Activated effector memory CD4-positive, alpha-beta T cell treated with Interleukin-2 at 50 U/mL for 16 hours (primary cell): ENCODE measurements at places on chromosomes 11 and 22.

DNA sequence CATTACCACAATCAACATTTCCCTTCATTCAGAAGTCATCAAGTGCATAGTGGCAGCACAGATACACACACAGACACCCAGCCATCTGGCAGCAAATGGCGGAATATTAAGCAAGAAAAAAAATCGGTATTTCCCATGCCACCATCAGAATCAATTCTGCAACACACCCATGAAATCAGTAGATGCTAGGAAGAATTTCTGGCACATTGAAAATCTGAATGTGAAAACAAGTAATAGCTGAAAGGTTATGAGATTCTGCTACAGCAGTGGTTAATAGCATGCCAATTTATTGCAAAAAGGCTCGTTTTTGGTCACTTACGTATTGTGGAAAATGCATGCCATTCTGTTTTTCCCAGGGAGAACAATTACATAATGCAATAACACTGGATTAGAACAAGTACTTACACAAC lies 91.1 kb downstream of the PICALM start:
- DNase-seq: no peak

DNA sequence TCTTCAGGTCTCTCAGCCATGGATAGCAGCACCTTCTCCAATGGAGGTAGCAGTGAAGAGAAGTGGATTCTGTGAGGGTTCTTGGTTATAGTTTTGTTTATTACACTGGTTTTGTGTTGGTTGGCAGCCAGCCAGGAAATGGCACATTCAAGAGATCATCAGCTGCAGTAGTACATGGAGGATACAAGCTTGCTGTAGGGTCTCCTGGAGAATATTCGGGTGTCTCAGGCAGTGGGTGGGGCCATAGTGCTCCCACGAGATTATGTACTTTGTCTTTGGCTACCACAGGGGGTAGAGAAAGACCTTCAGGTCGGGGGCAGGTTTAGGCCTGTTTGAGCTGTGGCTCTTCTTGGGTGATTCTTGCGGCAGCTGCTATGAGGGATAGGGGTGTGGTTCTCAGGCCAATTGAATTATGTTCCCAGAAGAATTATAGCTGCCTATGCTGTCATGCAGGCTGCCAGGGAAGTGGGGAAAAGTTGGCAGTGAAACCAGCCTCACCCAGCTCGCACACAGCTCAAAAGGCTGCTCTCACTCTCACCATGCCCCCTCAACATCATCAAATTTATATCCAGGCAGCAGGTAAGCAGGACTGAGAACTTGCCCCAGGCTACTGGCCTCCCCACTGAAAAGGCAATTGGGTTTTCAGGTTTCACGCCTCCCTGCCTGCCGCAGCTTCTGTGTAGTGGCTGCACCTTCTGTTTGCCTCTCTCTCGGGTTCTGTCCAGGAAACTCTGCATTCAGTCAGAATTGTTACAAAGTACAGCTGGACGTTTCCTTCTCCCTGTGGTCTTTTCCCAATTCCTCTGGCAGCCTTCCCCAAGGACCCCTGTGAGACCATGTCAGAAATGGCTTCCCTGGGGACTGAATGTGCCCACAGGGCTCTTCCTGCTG lies 435.5 kb downstream of the LUZP2 start:
- no peak for DNase-seq

DNA sequence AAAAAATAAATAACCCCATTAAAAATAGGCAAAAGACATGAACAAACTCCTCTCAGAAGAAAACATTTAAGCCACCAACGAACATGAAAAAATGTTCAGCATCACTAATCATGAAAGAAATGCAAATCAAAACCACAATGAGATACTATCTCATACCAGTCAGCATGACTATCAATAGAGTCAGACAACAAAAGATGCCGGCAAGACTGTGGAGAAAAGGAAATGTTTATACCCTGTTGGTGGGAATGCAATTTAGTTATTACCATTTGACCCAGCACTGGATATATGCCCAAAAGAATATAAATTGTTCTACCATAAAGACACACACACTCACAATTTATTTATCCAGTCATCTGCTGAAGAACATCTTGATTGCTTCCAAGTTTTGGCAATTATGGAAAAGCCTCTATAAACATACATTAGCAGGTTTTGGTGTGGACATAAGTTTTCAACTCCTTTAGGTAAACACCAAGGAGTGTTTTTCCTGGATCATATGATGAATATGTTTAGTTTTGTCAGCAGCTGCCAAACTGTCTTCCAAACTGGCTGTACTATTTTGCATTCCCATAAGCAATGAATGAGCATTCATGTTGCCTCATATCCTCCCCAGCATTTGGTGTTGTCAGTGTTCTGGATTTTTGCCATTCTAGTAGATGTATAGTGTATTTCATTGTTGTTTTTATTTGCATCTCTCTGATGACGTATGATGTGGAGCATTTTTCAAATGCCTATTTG lies 28.0 kb downstream of the OR8D1 start:
- no peak for DNase-seq

DNA sequence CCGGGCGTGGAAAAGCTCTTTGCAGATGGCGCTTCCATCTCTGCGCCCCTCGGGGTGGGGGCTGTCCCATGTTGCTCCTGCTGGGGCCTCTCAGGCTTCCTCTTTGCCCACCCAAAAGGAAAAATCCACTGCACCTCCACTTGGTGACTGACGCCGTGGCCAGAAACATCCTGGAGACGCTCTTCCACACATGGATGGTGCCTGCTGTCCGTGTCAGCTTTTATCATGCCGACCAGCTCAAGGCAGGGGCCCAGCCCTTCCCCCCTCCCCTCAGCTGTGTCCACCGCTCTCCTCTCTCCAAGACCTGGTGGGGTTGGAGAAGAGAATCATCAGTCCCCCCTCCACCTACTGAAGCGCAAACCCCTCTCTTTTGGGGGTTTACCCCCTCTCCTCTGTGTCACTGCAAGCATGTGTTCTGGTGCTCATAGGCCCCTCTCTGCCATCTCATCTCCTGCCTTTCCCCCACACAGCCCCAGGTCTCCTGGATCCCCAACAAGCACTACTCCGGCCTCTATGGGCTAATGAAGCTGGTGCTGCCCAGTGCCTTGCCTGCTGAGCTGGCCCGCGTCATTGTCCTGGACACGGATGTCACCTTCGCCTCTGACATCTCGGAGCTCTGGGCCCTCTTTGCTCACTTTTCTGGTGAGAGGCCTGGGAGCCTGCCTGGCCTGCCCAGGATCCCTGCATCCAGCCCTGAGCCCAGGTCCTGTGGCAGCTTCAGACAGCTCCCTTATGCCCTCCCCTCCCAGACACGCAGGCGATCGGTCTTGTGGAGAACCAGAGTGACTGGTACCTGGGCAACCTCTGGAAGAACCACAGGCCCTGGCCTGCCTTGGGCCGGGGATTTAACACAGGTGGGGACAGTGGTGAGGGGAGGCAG lies 1.8 kb downstream of the LARGE2 start:
- DNase-seq: no peak

DNA sequence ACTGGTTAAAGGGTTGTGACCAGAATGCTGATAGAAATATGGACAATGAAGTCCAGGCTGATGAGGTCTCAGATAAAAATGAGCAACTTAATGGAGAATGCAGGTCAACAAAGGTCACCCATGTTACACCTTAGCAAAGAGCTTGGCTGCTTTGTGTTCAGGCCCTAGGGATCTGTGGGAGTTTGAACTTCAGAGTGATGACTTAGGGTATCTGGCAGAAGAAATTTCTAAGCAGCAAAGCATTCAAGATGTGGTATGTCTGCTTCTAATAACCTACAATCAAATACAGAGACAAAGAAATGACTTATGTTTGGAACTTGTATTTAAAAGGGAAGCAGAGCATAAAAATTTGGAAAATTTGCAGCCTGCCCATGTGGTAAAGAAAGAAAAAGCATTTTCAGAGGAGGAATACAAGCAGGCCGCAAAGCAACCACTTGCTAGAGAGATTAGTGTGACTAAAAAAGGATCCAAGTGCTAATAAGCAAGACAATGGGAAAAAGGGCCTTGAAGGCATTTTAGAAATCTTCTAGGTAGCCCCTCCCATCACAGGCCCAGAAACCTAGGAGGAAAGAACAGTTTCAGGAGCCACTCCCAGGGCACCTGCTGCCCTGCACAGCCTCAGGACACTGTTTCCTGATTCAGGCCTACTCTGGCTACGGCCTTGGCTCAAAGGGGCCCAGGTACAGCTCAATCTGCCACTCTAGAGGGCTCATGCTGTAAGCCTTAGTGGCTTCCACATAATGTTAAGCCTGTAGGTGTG lies 41.3 kb downstream of the TNKS1BP1 start:
- no peak for DNase-seq

- no peak for DNase-seq
Observed at GRCh38 chr11:28759311-28759710, 651.1 kb downstream of the METTL15 start.

- no peak for DNase-seq
Observed at GRCh38 chr22:44395118-44396005, 82.6 kb upstream of the SHISAL1 start.

GRCh38 chr22:26314171-26314570 lies 114.9 kb upstream of the ASPHD2 start:
- no peak for DNase-seq

DNA sequence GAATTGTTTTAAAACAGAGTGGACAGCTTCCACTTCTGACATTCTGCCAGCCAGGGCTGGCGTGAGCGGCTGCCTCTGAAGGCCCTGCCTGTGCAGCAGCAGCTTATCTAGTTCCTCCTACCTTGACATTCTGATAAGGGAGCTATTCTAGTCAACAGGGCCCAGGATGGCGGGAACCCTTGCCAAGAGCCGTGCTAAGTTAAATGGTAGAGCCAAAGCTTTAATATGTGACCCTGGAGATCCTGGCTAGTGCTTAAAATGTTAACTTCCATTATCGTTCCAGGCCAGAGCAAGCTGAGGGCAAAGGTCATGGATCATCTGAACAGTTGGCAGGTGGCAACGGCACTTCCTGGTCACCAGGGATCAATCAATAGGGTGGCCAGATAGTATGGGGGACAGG lies 3.5 kb downstream of the KCNJ5 start:
- no peak for DNase-seq

- no peak for DNase-seq
Observed at GRCh38 chr11:83278351-83278750, 7.8 kb downstream of the CCDC90B start.

DNA sequence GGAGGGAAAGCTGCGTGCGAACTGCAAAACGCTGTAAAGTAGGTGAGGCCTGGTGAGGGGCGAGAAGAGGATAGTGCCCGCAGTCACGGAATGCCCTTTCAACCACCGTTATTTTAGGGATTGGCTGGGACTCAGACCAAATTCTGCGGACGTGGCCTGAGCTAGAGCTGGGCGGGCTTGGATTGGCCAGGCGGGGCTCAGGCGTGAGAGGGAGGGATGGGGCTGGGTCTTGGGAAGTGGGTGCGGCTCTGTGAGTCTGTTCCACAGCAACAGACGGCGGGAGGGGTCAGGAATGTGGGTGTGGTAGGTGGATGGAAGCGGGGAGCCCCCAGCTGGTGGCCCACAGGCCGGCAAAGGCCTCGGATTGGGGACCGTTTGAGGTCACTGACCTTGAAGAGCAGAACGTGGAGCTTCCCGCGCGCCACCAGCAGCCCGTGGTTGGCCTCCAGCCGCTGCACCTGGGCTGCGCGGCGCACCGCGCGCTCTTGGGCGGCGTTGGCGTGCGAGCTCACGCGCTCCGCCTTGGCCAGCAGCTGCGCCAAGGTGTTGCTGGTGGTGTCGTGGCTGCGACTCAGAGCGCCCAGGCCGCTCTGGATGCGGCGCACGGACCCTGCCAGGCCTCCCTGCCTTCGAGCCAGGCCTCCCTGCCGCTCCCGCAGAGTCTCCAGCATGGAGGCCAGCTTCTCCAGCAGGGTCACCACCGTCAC lies 444 bp downstream of the CAVIN3 start:
- DNase-seq: no peak
